CD4-positive, alpha-beta T cell treated with Interferon alpha-2 for 1 hour (primary cell): ENCODE measurements at places on chromosomes 3 and 15.

- DNase-seq, result no peak
Measured at GRCh38 chr3:193049935-193050334, 132.3 kb upstream of the MB21D2 start.

DNA sequence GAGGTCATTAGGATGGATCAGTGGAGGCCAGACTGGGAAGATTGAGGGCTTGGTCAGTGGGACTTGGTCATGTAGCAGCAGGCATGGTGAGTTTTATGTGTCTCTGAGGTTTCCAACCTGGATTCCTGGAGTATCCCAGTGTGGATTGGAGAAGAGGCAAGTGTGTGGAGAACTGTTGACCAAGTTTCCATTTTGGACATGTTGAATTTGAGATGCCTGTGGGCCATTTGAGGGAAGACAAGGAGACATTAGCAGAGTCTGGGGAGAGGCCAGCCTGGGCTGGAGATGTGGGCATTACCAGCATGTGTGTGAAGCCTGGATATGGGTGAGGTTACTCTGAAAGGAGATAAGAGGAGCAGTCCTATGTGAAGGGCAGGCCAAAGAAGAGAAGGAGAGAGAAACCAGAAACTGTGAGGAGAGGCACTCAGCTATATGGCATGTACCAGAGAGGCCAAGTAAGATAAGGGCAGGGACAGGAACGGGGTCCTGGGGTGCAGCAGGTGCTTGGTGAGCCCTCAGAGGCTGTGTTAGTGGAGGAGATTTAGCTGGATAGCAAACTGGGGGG, 4.3 kb downstream of the SLC25A38 start:
- no peak for DNase-seq

GRCh38 chr3:187802928-187803259, 57.6 kb upstream of the BCL6 start:
- DNase-seq, result peak; percentile 72

GRCh38 chr3:11637901-11638458, 5.7 kb downstream of the VGLL4 start:
- DNase-seq, result no peak

- DNase-seq, result no peak
Measured at GRCh38 chr15:100255644-100256043, 86.1 kb downstream of the ADAMTS17 start.

GRCh38 chr3:152656214-152656971, 178.5 kb upstream of the P2RY1 start:
- DNase-seq, result no peak

DNA sequence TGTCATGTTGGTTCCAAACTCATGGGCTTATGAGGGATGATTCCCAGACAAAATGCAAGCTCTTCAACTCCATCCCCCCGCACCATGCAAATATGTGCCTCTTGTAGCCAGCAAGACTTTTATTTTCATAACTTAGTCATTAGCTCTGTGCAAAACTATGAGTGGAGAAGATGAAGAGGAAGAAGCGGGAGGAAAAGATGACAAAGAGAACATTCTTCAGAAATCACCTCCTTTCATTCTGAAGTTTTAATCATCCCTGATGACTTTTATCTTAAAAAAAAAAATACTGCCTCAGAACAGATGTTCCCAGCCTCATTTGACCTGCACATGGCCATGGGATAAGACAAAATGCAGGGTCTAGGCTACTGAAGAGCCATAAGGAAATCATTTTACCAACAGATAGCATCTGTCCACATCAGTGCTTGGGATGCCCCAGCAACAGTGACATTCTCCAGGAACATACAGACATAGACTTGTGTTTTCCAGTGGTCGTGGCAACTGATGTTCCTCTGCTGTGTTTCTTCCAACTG, 145.5 kb downstream of the WNT5A start:
- DNase-seq, result no peak

DNA sequence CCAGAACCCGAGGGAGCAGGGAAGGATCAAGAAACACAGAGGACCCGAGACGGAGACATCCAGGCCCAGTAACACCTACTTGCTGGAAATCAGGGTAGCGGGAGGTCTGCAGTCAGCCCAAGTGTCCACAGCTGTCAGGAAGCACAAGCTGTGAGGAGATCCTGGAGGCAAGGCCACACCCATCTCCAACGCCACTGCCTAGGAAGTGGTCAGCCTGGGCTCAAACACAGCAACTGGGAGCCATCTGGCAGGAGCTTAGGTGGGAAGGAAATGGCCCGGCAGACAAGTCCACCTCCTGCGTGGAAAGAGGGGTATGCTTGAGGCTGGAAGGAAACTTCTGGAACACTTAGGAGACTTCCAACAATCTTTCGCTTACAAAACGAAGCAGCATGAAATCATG, 407.1 kb downstream of the VPS13C start:
- no peak for DNase-seq

GRCh38 chr15:94858920-94859319, 627.6 kb downstream of the MCTP2 start:
- DNase-seq, result no peak

DNA sequence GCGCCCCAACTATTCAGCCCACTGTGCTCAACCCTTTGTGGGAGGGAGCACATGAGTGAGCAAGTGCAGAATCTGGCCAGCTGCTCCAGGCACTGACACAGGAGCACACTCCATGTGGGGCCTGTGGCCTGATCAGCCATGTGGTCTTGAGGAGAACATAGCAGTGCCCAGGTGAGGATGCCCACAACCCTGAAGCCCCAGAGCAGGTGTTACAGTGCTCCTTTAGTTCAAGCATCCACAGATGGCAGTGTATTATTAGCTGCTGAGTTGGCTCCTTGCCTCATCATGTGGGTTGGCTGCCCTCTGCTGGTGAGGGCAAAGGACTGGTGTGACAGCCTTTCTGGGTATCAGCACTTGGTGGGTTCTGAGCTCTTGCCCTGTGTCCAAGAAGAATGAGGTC, 1588.2 kb downstream of the SI start:
- DNase-seq, result no peak

DNA sequence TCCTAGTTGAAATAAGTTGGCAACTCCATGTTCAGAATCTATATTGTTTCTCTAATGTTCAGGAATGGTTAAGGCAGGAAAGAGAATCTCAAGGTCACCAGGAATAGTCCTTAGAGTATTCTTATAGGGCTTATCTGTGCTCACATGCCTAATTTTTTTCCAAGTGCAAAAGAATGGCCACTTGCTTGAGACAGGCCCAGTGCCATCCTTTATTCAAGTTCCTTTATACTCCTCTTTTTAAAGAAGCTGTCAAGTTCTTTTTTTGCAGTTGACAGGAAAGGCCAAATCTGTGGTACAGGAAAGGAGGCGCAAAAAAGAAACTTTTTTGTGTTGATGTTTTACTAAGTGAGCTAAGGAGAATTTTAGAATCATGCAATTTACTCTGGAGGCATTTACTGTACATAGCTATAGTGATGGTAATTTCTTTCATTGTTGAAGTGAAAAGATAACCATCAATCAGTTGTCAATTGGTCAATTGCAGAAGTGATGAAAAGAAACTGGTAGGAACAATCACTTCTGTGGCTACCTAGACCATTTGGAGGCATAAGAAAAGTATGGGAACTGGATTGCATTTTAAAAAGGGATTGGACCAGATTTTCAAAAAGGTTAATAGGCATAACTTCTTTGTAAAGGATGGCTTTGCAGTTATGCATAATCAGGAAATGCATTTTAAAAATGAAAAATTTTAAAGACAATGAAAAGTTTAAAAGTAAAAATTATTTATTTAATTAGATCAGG, 102.5 kb upstream of the SOX2 start:
- DNase-seq, result no peak

GRCh38 chr15:79082363-79083070, 8.1 kb downstream of the RASGRF1 start:
- no peak for DNase-seq

DNA sequence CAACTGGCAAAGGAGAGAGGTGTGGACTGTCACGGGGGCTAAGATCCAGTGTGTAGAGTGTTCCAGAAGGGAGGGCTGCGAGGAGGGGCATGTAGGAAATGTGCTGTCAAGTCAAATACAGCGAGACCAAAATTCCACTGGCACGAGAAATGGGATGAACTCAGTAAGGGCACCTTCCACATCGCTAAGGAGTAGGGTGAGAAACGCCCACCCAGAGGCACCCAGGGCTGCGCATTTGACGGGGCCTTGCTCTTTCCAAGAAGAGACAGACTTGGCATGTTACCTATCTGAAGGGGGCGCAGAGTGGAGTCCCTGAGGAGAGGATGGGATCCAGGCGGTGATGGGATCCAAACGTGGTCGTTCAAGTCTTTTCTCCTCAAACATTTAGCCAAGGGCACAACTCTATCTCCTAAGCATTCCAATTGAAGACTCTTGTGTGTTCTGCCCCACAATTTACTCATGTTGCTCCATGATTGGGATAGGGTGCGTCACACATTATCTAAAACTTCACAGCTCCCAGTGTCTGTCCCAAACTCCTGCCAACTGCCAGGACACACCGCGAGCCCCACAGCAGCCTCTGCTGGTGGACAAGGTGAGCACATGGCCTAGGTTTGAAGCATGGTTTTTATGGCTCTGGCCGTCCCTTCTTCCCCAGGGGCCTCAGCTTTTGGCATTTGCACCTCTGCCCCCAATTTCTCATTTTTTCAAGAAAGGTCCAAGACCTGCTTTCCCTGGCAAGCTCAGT, 7.6 kb downstream of the SELENOS start:
- DNase-seq, result no peak

DNA sequence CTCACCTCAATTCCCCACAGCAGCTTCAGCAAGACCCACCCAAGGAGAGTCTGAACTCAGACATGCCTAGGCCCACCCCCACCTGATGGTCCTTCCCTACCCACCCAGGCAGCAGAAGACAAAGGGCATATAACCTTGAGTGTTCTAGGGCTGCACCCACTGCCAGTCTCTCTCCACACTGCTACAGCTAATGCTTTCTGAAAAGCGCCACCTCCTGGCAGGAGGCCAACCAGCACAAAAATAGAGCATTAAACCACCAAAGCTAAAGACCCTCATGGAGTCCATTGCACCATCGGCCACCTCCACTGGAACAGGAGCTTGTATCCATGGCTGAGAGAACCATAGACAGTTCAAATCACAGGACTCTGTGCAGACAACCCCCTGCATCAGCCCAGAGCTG, 11.3 kb upstream of the RPL39L start:
- peak; percentile 60 for DNase-seq

GRCh38 chr15:27408428-27408827, 437.4 kb downstream of the GABRG3 start:
- DNase-seq, result no peak

DNA sequence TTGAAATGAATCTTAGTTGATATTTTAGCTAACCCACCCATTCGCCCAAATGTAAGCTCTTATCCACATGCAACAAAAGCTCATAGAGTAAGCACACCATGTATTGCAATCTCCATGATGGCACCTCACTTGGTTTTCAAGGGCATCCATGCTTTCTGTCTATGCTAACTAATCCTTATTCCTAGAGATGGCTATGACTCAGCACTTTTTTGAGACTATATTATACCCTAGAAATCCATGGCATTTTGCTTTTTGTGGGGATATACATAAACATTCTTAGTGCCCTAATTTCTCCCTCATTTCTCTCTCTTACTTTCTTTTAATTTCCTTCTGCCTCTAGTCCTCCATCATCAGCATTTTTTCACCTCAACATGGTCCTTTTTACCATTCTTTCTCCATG, 168.5 kb upstream of the STT3B start:
- no peak for DNase-seq

DNA sequence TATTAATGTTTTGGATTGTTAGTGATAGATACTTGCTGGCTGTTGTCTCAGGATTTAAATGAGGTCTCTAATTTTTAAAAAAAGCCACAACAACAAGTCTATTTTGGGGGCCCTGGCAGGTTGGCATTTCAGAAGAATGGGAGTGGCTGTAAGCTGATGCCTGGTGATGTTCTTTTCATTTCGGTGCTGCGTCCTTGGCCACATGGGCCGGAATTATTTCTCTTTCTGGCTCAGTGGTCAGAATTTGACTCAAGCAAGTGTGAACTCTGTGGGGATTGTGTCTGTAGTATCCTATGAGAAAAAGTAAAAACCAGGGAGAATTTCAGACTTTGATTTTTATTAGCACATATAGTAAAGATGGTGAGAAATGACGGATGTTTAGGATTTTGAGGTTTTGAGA, 203.0 kb downstream of the AKAP13 start:
- peak; percentile 42 for DNase-seq

DNA sequence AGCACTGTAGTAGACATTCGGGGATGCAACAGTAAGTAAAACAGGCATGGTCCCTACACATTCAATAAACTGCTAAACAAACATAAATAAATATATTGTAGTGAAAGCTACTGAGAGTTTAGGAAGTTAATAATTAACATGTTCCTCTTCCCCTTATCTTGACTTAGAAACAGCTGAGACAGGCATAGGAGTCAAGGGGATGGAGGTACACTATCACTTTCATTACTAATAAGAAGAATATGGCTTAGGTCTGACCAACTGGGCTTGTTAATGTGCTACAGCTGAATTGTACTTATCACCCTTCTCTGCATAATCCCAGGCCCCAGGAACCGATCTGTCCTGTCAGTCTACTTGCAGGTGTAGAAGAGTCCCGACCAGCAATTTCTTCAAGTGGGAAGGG, 116.3 kb upstream of the DAZL start:
- DNase-seq, result no peak

DNA sequence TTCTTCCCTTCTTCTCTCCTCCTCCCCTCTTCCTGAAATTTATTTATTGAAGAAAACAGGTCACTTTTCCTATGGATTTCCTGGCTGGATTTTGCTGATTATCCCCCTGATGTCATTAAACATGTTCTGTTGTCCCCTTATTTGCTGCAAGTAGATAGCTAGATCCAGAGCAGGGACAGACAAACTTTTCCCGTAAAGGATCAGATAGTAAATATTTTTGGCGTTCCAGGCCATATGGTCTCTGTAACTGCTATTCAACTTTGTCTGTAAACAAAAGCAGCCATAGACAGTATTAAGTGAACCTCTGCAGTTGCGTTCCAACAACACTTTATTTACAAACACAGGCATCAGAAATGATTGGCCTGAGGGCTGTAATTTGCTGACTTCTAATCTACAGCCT, 241.3 kb downstream of the NEK10 start:
- DNase-seq, result no peak

GRCh38 chr3:73699327-73699726, 74.6 kb upstream of the PDZRN3 start:
- DNase-seq, result no peak

GRCh38 chr3:115921711-115922110, 298.4 kb downstream of the GAP43 start:
- no peak for DNase-seq

DNA sequence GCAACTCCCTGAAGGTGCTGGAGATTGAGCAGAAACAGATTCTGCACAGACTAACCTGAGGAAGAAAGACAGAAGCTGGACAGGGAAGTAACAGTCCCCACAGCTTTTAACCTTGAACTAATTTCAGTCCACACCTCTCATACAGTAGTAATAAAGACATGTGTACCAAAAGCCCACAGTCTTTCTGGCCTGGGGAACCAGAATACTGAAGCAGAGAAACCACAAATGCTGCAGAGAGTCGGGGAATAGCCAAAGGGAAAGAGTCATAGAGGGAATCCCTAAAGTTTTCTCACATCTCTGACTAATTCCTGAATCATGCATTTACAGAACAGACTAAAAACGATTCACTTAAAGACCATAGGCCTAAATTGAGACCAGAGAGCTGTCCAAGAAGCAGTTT, 503.4 kb upstream of the NECTIN3 start:
- no peak for DNase-seq
